ENCODE measurements at places on chromosomes 6 and 20. TPM values are rescaled to one million over a fixed set of nuclear protein-coding genes. Genes with fewer than 3 reads are reported as not detected.

- H3K4me1 ChIP-seq: peaks cover 11% of the 10 kb centered on the region
- H3K27me3 ChIP-seq: no peaks in the 10 kb centered on the region
- no peak overlapping the region for H3K4me3 ChIP-seq
- no peaks in the 10 kb centered on the region for H3K36me3 ChIP-seq
- no peak overlapping the region for H3K27ac ChIP-seq
- no peak for DNase-seq
Observed at GRCh38 chr6:106114492-106114891, 28.4 kb downstream of the PRDM1 start.

- DNase-seq: no peak
- peaks cover 32% of the 10 kb centered on the region for H3K36me3 ChIP-seq
- H3K4me3 ChIP-seq: no peak overlapping the region
- H3K27me3 ChIP-seq: no peaks in the 10 kb centered on the region
- peak overlapping the region; percentile 88 for H3K27ac ChIP-seq
- H3K4me1 ChIP-seq: peaks cover 55% of the 10 kb centered on the region
Observed at GRCh38 chr20:47274401-47275108, 81.9 kb downstream of the ZMYND8 start.

DNA sequence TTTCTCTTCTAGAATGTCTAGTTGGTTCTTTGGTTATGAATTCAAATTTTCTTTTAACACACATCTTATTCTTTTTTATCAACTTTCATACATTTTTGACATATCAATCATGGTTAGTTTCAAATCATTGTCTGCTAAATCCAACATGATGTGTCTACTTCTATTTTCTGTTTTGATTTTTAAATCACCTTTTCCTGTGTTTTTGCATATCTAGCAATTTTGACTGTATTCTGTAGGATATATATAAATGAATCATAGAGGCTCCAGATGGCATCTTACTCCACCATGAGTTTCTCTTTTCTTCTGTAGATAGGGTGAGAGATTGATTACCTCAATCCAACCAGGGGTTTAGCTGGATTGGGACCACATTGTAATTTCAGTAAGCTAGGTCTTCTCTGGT lies 34.3 kb upstream of the CARMIL1 start:
- H3K36me3 ChIP-seq: no peaks in the 10 kb centered on the region
- H3K27ac ChIP-seq: no peak overlapping the region
- H3K4me3 ChIP-seq: no peak overlapping the region
- H3K4me1 ChIP-seq: no peaks in the 10 kb centered on the region

DNA sequence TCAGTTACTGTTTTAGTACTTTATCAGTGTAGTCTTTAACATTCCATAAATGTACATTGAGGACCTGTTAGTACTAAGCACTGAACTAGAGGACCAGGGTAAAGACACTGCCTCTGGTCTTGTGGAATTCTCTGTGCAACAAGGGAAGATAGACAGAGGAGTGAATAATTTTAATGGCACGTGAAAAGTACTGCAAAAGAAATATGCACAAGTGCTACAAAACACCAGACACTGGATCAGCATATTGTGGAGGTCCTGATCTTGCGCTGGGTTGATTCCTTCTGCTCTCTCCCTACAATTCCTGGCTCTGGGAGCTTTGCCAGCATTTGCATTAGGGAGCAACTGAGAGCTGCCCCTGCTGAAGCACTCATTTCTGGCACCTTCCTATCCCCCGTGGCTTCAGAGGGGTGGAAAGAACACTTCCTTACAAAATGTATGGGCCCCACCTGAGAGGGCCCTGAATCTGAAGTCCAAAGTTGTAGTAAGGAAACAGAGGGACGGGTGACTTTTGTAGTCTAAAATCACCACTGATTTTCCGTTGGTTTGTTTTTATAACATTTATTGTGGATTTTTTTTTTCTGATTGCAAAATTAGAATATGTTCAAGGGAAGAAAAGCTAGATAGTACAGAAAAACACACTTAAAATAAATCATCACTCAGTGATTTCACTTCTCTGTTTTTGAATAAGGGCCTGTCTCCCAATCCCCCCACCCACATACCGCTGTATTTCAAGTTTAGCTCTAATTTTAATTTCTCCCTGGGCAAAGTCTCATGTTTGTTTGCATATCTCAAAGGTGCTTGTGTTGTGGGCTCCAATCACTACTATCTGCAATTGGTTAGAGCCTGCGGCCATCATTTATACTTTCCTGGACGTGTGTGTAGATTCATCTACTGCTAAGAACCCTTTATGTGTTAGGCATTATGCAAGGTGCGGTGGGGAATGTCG lies 4.9 kb downstream of the PKIG start:
- H3K27ac ChIP-seq: no peak overlapping the region
- no peak overlapping the region for H3K4me3 ChIP-seq
- DNase-seq: no peak
- H3K27me3 ChIP-seq: no peaks in the 10 kb centered on the region

GRCh38 chr20:48291896-48292295 lies 506.6 kb upstream of the SULF2 start:
- H3K27me3 ChIP-seq: no peaks in the 10 kb centered on the region
- H3K4me3 ChIP-seq: no peak overlapping the region
- H3K27ac ChIP-seq: no peak overlapping the region
- no peak for DNase-seq
- H3K36me3 ChIP-seq: no peaks in the 10 kb centered on the region

- no peak for DNase-seq
- H3K4me1 ChIP-seq: peaks cover 89% of the 10 kb centered on the region
- no peak overlapping the region for H3K4me3 ChIP-seq
- peaks cover 4% of the 10 kb centered on the region for H3K36me3 ChIP-seq
- H3K27ac ChIP-seq: peak overlapping the region; percentile 70
Observed at GRCh38 chr20:36856195-36856594, 19.7 kb upstream of the TLDC2 start.

DNA sequence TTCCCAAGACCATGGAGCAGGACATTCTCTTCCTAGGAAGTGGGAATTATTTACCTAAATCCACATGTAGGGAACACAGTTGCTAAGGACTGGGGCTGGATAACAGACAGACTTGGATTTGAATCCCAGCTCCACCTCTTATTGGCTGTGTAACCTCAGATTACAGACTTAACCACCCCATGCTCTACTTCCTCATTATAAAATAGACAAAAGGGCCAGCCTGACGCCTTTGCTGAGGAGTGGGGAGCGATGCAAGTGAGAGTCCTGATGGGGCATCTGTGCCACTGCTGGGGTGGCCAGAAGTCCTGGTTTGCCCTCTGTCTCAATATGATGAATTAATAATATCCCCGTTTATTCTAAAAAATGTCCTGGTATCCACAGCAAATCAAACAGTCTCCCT lies 46.8 kb downstream of the SPATA2 start:
- H3K36me3 ChIP-seq: peaks cover 61% of the 10 kb centered on the region
- no peaks in the 10 kb centered on the region for H3K4me1 ChIP-seq
- no peak overlapping the region for H3K4me3 ChIP-seq
- H3K27me3 ChIP-seq: no peaks in the 10 kb centered on the region
- no peak for DNase-seq

DNA sequence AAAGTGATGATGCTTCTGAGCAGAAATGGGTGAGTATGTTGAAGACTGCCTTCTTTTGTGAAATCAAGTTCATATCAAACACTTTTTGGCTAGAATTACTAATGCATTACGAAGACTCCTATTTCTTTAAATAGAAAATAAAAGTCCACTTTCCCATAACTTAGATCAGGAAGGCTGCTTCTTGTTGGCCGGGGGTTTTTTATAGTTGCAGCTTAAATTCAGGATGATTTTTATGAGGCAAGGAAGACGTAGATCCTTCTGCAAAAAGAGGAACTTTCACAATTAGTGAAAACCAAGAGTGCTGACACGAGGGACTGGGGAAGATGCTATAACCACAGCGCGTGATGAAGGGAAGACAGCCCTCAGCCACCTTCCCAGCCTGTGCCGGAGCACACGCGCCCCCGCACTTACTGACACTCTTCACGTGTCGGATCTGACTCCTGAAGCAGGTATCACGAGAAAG lies 206.1 kb upstream of the PRDM1 start:
- H3K36me3 ChIP-seq: no peaks in the 10 kb centered on the region
- H3K27ac ChIP-seq: no peak overlapping the region
- no peaks in the 10 kb centered on the region for H3K27me3 ChIP-seq
- H3K4me3 ChIP-seq: no peak overlapping the region

The IMPG1 gene
- not detected for total RNA-seq

The USP49 gene
- 17.1 TPM for total RNA-seq

The SYCP2 gene
- total RNA-seq: 5.0 TPM

The ENPP1 gene
- 4.8 TPM for total RNA-seq

The PSMB9 gene
- total RNA-seq: 19.4 TPM

Data from suprapubic skin (tissue), 4 donors.